ENCODE measurements at places on chromosomes 1 and 21.

DNA sequence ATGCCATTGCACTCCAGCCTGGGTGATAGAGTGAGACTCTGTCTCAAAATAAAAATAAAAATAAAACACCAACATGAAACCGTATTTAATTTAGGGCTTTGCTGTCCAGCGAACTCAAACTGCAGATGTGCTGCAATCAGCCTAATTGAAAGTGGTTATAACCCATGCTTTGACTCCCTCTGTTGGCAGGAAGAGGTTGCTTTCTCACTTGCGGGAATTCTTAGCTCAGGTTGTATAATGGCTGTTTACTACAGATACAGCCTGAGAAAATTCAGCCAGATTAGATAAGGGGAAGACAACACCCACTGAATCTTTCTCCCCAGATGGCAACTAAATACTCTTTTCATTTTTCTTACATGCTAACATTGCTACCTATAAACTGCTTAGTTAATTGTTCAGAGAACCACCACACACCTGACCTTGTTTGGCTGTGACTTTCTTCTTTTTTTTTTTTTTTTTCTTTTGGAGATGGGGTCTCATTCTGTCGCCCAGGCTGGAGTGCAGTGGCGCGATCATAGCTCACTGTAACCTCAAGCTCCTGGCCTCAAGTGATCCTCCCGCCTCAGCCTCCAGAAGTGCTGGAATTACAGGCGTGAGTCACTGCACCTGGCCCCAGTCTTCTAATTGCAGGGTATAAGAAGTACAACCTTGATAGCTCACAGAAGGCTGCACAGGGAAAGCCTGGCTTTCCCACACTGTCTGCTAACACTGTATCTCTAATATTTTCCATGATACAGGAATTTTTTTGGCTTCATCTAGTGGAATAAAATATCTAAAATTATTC lies 34.6 kb downstream of the DNTTIP2 start:
- DNase-seq: peak; percentile 11

DNA sequence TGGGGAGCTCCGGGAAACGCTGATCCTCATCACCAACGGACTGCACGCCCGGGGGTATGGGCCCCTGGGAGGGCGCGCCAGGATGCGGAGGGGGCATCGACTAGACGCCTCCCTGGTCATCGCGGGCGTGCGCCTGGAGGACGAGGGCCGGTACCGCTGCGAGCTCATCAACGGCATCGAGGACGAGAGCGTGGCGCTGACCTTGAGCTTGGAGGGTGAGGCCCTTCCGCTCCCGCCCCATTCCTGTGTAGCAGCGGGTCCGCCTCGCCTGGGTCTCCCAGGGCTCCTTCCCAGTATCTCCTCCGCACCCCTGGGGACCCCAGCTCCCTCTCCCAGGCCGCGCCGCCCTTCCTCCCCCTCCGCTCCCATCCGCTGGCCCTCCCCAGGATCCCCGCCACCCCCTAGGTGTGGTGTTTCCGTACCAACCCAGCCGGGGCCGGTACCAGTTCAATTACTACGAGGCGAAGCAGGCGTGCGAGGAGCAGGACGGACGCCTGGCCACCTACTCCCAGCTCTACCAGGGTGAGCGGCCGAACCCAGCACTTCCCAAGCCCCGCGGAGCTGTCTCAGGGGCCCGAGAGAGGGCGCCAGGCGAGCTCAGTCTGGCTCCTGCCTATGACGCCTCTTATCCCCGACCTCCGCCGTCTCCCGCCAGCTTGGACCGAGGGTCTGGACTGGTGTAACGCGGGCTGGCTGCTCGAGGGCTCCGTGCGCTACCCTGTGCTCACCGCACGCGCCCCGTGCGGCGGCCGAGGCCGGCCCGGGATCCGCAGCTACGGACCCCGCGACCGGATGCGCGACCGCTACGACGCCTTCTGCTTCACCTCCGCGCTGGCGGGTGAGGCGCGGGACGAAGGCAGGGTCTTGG lies 5.0 kb downstream of the HAPLN2 start:
- no peak for DNase-seq

- no peak for DNase-seq
Observed at GRCh38 chr1:19647643-19648042, 3.5 kb downstream of the NBL1 start.

GRCh38 chr1:201222125-201222524 lies 31.5 kb downstream of the IGFN1 start:
- DNase-seq: no peak

GRCh38 chr1:27099135-27099586 lies 55.8 kb downstream of the SLC9A1 start:
- DNase-seq: no peak

DNA sequence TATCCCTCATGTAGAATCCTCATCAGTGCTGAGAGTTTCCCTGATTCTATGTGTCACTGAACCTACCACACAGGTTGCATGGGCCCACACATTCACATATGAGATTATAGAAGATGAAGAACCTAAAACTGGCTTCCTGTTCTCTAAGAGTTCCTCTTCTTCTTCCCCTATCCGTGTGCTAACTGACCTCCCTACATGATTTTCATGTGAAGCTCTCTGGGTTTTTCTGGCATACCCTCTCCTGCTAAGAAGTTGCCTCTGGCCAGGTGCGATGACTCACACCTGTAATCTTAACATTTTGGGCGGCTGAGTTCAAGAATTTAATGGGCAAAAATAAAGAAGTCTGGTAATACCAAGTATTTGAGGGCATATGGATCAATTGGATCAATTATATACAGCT lies 5.5 kb upstream of the CD244 start:
- DNase-seq: no peak

DNA sequence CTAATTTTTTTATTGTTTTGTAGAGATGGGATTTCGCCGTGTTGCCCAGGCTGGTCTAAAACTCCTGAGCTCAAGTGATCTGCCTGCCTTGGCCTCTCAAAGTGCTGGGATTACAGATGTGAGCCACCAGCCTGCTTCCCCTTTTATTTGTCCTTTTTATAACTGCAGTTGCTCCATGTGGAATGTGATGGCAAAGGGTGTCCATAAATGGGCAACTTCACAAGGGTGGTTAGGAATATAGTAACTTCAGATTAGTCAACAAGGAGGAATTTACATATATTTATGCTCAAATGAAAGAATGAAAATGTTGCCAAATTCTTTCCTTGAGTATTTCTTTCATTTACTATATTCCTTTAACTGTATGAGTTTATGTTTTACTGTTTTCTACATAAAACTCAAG lies 182.9 kb downstream of the BACH1 start:
- DNase-seq: no peak

DNA sequence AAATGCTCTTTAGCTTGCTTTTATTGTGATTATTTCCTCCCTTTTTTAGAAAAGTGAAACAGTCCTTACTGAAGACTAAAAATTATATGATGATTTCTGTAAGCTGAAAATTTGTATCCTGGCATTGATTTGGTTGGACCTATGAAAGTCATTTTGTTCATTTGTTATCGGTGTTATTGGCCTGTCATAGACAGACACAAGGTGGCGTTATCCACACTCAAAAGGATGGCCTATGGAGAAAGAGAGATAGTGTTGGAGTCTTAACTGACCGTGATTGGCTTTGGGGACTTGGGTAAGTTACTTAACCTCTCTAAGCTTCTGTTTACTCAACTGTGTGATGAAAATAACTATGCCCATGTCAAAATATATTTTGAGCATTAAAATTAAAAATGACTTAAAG lies 203.6 kb upstream of the CHODL start:
- DNase-seq: peak; percentile 80

DNA sequence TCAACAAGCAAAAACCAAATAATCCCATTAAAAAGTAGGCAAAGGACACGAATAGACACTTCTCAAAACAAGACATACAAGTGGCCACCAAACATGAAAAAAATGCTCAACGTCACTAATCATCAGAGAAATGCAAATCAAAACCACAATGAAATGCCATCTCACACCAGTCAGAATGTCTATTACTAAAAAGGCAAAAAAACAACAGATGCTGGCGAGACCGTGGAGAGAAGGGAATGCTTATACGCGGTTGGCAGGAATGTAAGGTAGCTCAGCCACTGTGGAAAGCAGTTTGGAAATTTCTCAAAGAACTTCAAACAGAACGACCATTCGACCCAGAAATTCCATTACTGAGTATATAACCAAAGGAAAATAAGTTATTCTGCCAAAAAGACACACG lies 145.1 kb upstream of the EDN2 start:
- DNase-seq: no peak

GRCh38 chr1:185040408-185040735 lies 5.0 kb upstream of the RNF2 start:
- DNase-seq: no peak

- no peak for DNase-seq
Observed at GRCh38 chr1:168550971-168551370, 7.2 kb upstream of the XCL2 start.

DNA sequence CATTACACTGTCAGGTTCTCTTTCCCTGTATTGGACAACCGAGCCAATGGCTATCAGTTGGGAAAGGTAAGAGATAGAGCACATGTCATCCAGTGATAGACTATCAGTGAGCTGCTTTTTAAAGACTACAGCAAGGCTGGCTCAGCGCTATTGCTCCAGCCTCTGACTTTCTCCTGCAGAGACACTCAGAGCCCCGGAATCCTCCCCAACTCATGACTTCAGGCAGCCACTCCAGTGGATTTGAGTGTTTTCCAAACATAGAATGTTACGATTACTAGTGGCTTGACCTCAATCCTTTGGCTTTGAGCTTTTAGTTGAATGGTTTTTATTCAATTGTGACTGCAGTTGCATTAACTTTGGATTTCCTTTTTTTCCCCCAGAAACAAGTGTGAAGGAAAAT lies 331.9 kb downstream of the DISC1 start:
- no peak for DNase-seq

DNA sequence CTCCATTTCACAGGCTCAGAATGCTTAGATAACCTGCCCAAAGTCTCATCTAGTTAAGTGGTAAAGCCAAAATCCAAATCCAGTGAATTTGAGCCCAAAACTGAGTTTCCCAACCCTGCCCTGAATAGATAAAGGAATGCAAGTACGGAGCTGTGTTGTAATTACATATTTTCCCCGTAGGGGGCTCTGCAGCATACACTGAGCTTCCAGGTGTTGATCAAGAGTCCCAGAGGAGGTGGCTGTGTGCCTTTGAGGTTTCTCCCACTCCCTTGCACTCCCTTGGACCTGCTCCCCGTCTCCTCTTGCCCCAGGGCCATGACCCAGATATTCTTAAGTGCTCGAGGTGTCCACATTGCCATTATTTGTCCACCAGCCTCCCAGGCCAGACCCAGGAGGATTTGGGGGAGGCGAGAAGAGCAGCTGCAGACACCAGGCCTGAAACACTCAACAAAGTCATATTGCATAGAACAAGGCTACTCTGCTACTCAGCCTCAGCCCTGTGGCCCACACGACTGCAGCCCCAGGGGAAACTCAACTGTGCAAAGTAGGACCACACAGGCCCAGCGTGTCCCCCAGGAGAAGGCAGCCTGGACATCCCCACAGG lies 18.4 kb upstream of the LY9 start:
- no peak for DNase-seq

DNA sequence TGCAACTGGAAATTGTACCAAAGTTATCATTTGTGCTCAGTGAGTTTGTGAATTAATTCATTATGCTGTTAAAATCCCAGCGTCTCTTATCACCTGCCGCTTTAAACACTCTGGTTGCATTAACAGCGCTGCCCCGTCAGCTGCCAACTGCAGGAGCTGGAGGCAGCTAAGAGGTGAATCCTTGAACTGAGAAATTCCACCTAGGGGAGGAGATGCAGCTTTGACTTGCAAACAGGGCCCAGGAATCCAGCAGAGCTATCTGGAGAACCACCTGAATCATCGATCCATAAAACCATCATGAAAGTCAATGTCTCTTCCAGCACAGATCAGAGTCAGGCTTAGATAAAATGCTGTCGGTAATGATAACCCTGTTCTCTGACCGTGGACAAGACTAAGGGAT lies 140.7 kb upstream of the PTBP2 start:
- DNase-seq: no peak

GRCh38 chr1:151340870-151341754 lies 5.9 kb downstream of the RFX5 start:
- DNase-seq: peak; percentile 13

GRCh38 chr1:57325117-57325516 lies 98.7 kb downstream of the DAB1 start:
- no peak for DNase-seq

GRCh38 chr1:45359882-45360513 lies 19.8 kb upstream of the MUTYH start:
- no peak for DNase-seq

Data from NCI-H524 treated with DMSO at 0.1 percent for 48 hours (cell line).